OCI-M1 (cell line): ENCODE measurements at places on chromosomes 5 and 9.

- peak; percentile 2 for DNase-seq
Observed at GRCh38 chr9:15724612-15725011, 171.8 kb downstream of the CCDC171 start.

GRCh38 chr5:156589104-156589945 lies 260.8 kb upstream of the PPP1R2B start:
- DNase-seq = no peak

- no peak for DNase-seq
Observed at GRCh38 chr5:80165452-80165851, 90.4 kb downstream of the SERINC5 start.

DNA sequence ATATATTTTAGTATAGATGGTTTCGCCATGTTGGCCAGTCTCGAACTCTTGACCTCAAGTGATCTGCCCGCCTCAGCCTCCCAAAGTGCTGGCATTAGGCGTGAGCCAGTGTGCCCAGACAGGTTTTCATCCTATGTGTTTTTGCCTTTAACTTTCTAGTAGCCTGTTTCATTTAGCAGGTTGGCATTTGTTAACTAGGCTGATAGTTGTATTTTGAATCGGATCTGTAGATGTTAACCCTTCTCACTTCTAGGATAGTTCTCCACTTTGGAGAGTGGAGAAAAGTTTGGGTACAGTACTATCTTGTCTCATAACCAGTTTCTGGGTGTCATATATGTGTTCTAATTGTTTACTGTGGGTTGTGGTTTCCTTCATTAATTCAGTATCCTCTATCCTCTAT lies 7.3 kb upstream of the FGF18 start:
- DNase-seq = no peak

GRCh38 chr5:32156635-32157034 lies 17.5 kb downstream of the GOLPH3 start:
- no peak for DNase-seq

GRCh38 chr5:145544401-145544800 lies 290.7 kb downstream of the PRELID2 start:
- no peak for DNase-seq

DNA sequence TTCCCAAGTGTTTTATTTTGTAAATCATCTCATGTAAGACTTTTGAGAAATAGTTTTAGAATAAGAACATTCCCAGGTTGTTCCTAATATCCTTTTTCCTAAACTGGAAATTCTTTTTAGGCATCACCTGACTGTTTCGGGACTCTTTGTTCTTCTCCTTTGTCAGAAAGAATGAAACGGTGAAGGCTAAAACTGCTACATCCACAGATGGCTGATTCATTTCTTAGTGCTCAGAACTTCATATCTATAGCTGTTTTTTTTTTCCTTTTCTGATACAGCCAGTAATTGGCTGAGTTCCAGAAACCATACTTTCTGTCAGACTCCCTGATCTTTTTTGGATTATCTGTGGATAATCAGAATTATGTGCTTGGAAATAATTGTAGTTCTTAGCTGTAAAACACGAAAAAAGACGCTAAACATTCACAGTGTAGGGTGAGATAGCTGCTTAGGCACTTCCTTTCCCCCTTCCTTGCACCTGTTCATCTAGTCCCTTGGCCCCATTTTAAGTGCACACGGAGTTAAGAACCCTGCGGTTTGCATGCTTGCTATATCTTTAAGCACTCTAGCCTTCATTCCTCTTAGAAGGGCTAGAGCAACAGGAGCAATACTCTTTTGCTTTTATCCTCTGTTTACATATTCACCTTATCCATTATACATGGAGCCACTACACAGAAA lies 283.9 kb downstream of the PJA2 start:
- DNase-seq = peak; percentile 53

DNA sequence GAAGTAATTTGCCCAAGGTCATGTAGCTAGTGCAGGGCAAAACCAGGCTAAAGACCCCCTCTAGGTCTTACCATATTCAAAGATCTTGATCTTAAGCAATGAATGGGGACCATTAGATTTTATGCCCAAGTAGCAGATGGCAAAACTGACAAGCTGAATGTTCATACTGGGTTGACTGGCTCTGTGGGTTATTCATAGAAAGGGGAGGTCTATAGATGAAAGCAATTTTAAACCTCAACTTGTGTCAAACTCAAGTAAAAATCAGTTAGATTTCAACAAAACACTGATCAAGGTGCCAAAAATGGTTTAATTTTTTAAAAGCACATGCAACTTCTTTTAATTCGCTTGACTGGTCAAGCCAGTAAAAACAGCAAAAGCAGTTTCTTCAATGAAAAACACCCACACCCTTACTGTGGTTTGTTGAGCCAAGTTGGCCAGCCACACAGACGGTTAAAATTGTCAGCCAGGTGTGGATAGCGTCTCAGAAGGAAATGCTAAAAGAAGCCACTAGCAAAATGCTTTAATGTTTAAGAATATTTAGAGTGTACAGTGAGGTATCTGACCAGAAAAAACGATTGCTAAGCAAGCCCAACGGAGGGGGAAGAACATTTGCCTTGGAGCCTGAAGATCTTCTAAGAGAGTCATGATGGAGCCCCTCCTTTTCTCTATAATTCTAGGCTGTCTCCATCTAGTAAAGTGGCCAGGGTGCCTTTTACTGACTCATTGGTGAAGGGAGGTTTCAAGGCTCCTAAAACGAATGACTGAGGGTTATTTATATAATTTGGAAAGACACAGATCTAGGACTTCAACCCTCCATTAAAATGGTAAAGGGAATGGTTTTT lies 539.6 kb upstream of the CLINT1 start:
- DNase-seq = no peak

- peak; percentile 43 for DNase-seq
Observed at GRCh38 chr5:143025376-143025775, 255.2 kb downstream of the ARHGAP26 start.

DNA sequence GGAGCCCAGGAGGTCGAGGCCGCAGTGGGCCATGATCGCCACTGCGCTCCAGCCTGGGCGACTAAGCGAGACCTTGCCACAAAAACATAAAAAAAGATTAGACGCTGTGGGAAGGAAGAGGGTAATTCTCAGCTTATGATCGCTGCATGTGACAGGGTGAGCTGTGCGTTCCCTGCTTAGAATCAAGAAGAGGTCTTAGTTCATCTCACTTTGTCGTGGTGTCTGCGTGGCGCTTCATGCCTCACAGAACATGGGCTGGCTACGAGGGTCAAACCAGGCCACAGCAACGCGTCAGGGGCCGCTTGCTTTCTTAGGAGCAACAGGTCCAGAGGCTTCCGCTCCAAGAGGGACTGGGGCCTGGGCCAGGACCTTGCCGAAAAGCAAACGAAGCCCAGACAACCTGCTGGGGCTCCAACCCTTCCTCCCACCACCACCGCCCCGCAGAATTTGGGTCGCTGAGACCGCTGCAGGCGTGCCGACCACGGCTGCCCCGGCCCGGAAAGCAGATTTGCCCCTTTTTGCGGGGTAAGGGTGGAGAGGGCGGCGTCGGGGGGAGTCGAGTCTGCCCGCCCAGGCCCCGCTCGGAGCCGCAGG lies 10.0 kb upstream of the GRIN1 start:
- peak; percentile 43 for DNase-seq

DNA sequence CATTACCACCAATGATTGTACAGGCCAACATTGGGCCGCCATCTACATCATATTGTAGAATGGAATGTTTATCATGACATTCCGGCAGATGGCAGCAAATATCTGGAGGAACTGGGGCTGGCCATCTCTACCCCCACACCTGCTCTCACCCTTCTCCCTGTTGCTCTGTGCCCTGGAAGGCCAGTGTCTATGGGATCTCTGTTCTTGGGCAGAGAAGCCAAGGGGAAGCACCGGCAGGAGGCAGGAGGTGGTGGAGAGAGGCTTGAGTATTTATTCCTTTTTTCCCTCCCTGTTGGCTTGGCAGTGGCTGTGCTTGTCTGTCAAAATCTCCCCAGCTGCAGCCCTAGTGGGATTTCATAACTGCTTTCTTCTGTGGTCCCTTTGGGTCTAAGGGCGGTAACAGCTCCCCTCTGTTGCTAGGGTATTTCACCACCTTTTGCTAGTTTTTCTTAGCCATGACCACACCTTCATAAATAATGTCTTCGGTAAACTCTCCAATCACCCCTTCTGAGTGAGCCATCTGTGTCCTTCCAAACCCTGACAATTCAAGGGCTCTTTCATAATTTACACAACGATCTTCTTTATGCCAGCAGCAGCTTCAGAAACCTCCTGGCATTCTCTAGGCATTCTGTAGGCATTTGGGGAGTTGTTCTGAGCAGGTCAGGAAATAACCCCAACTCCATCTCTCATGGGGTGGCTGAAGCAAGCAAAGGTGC lies 225.8 kb downstream of the MELK start:
- DNase-seq = no peak

- peak; percentile 23 for DNase-seq
Observed at GRCh38 chr5:135192351-135192750, 158.3 kb upstream of the PITX1 start.

- no peak for DNase-seq
Observed at GRCh38 chr5:142316051-142316450, 8.8 kb downstream of the SPRY4 start.

DNA sequence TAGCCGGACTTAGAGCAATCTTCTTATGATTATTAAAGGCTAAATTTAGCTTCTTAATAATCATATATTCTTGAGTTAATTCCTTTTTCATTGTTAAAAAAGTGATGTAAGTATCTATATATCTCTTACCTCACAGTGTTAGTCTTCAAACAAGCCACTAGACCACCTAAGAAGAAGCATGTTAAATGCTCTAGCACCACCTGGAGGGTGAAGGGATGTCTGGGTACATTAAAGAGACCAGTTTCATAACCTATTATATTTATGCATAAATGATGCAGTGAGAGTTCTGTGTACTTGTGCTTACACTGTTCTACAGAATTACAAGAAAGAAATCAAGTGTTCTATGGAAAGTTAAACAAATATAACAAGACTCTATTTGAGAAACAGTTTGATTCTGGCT lies 55.9 kb upstream of the SLCO6A1 start:
- peak; percentile 59 for DNase-seq

DNA sequence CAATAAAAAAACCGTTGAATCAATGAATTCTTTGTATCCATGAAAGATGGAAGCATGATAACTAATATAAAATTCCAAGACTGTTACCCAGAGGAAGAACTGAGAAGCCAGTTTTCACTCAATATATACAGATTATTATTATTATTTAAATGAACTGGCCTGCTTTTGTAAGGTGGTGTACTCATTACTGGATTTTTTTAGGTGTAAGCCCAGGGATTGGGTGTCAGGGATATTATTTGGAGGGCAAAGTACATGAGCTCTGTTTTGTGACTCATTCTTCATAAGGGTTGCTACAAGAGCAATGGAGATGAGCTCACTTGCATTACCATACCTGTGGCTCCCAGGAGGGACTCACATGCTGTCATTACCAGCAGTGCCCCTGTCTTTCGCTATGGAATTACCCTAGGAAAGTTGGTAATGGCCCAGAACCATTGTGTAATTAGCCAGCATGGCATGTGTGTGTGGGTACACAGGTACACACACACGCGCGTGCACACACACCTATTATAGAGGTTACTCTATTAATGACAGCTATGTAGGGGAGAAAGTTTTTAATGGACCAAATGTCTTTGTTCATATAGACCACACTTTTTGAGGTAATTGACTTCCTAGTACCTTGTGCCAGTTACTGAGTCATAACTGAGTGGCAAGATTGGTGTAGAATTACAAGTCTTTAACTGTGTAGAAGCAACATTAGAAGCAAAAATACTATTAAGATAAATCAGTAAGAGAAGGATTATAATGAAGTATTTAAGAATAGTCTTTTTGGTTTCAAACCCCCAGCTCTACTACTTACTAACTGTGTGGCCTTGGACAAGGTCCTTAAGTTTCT lies 143.4 kb downstream of the GDNF start:
- DNase-seq = no peak

DNA sequence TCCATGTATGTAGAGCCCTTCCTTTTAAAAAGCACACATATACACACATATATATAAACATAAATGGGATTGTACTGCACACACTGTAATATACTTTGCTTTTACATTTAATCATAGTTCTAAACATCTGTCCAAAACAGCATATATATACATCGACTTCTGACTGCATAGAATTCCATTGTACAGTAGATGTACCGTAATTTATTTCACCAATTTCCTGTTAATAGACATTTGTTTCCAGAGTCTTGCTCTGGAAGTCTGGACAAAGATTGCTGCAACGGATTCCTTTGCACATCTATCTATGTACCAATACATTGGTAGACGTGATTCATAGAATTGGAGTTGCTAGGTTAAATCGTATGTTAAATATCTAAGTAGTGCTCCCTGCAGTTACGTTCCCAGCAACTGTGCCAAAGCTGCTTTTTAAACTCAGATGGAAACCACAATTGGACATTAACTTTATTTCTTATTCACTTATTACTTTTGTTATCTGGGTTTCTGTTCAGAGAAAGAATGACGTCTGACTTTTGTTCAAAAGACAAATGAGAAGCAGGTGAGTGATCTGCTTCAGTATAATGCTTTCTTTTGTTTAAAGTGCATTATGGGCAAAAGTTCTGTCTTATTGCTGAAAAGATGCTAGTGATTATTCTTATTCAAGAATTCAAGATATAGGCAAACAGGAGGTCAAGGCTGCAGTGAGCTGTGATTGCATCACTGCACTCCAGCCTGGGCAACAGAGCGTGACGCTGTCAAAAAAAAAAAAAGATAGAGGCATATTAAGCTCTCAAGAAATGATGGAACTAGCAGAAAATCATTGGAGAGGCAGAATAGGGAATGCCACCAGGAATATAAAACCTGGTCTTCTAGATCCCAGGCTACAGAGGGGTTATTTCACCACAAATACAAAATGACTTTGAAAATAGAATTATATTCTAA lies 138.2 kb downstream of the FGF1 start:
- no peak for DNase-seq

GRCh38 chr9:133994353-133995011 lies 2.4 kb upstream of the VAV2 start:
- DNase-seq = peak; percentile 85
